ENCODE measurements at places on chromosomes 7 and 10.

GRCh38 chr10:111119637-111120036 is 42.8 kb downstream of the ADRA2A start:
- peak; percentile 7 for DNase-seq

- DNase-seq: no peak
These were observed 739.6 kb downstream of the CCSER2 start for GRCh38 chr10:85067955-85068354.

- DNase-seq: no peak
These were observed 65.9 kb downstream of the CREB3L2 start for GRCh38 chr7:137935884-137936508.

DNA sequence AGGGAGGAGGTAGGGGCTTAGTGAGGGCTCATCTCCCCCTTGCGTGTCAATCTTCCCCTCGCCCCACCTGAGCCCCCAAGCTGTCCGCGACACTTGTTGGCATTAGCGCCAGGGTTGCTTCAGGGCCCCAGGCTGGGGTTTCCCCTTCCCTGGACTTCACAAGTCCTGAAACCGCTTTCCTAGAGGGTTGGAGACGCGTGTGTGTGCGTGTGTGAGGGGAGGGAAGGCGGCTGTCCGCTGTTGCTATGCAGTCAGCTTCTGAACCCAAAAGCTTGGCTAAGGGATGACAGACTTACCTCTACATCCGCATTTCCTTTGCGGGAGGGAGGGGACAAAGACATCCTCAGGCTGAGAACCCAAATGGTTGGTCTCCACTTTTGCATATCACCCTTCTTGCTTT is 803 bp downstream of the GOLGA7B start:
- DNase-seq: no peak

- DNase-seq: no peak
These were observed 193.6 kb upstream of the RNF32 start for GRCh38 chr7:156446990-156447389.

- no peak for DNase-seq
These were observed 173.2 kb downstream of the EBF3 start for GRCh38 chr10:129790715-129791446.
